ENCODE measurements at places on chromosomes 6 and 20.

DNA sequence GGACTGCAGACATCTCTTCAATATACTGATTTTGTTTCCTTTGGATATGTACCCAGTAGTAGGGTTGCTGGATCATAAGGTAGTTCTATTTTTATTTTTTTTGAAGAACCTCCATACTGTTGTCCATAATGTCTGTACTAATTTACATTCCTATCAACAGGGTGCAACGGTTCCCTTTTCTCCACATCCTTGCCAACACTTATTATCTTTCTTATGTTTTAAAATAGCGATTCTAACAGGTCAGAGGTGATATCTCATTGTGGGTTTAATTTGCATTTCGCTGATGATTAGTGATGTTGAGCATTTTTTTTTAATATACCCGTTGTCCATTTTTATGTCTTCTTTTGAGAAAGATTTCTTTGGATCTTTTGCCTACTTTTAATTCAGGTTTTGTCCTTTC, 2.0 kb upstream of the TP53RK start:
- H3K4me1 ChIP-seq, result peaks cover 24% of the 10 kb centered on the region
- H3K4me3 ChIP-seq, result no peak overlapping the region
- no peaks in the 10 kb centered on the region for H3K27me3 ChIP-seq
- H3K27ac ChIP-seq, result no peak overlapping the region

GRCh38 chr6:90370493-90370959, 73.9 kb upstream of the BACH2 start:
- H3K4me1 ChIP-seq, result peaks cover 5% of the 10 kb centered on the region
- no peak for DNase-seq
- no peak overlapping the region for H3K4me3 ChIP-seq
- H3K27ac ChIP-seq, result no peak overlapping the region
- H3K36me3 ChIP-seq, result no peaks in the 10 kb centered on the region
- H3K27me3 ChIP-seq, result no peaks in the 10 kb centered on the region

DNA sequence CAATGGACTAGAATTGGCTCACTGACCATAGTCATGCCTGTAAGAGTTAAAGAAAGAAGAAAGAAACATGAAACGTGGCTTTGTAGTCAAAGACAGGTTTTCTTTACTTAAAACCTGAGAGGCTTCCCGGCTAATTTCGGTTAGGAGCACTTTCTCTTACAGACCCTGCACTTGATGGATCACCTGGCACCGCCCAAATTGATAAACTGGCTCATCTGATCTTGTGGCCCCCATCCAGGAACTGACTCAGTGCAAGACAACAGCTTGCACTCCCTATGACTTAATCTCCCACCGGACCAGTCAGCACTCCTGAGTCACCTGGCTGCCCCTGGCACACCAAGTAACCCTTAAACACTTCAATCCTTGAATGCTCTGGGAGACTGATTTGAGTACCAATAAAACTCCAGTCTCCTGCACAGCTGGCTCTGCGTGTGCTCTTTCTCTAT, 12.3 kb downstream of the TMEM14B start:
- H3K4me3 ChIP-seq, result no peak overlapping the region
- no peaks in the 10 kb centered on the region for H3K4me1 ChIP-seq
- H3K36me3 ChIP-seq, result peaks cover 15% of the 10 kb centered on the region
- H3K27me3 ChIP-seq, result no peaks in the 10 kb centered on the region
- DNase-seq, result no peak

- H3K4me3 ChIP-seq, result no peak overlapping the region
- DNase-seq, result no peak
- no peak overlapping the region for H3K27ac ChIP-seq
- H3K36me3 ChIP-seq, result no peaks in the 10 kb centered on the region
- no peaks in the 10 kb centered on the region for H3K27me3 ChIP-seq
Measured at GRCh38 chr6:127686084-127686483, 109.1 kb downstream of the C6orf58 start.

DNA sequence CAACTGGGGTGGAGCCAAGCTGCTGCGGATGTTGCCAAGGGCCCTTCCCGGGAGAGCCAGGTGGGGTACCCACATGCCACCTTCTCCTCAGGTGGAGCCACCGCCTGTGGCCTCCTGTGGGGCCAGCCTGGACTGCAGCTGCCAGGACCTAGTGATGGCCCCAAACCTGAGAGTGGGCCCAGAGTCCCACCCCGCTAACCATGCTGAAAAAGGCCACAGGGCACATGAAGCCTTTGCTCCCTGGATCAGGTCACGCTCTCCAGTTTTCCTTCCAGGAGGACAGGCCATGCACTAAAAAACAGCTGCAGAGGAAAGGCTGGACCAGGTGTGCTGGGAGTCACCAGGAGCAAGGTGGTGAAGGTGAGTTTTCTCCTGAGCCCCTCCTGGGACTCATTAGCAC, 73.9 kb upstream of the SLC22A16 start:
- H3K27ac ChIP-seq, result no peak overlapping the region
- H3K4me3 ChIP-seq, result no peak overlapping the region
- no peak for DNase-seq
- H3K4me1 ChIP-seq, result no peaks in the 10 kb centered on the region
- H3K36me3 ChIP-seq, result no peaks in the 10 kb centered on the region

GRCh38 chr6:113095841-113096240, 748.7 kb downstream of the RFPL4B start:
- no peak overlapping the region for H3K4me3 ChIP-seq
- H3K4me1 ChIP-seq, result no peaks in the 10 kb centered on the region
- H3K27me3 ChIP-seq, result no peaks in the 10 kb centered on the region
- no peak overlapping the region for H3K27ac ChIP-seq

- DNase-seq, result no peak
- H3K27me3 ChIP-seq, result no peaks in the 10 kb centered on the region
- H3K36me3 ChIP-seq, result no peaks in the 10 kb centered on the region
- H3K27ac ChIP-seq, result no peak overlapping the region
- H3K4me3 ChIP-seq, result no peak overlapping the region
Measured at GRCh38 chr6:105886814-105887544, 199.2 kb upstream of the PRDM1 start.

DNA sequence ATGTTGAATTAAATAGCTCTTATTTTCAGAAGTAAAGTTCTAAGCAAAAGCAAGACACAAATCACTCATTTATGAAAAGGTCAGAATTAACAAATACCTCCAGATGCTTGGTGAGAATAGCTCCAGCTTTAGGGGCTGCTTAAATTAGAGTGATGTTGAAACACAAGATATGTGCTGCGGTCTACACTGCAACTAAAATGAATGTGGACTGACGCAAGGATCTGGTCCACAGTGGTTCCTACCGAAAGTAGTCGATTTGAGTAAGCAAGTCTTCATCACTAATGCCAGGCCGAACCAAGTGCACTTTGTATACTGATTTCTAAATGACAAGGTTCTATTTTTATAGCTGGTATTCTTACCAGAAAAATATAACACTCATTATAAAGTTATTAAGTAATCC, 96.3 kb downstream of the PRDM1 start:
- no peaks in the 10 kb centered on the region for H3K36me3 ChIP-seq
- no peak overlapping the region for H3K27ac ChIP-seq
- H3K27me3 ChIP-seq, result no peaks in the 10 kb centered on the region
- H3K4me1 ChIP-seq, result no peaks in the 10 kb centered on the region

DNA sequence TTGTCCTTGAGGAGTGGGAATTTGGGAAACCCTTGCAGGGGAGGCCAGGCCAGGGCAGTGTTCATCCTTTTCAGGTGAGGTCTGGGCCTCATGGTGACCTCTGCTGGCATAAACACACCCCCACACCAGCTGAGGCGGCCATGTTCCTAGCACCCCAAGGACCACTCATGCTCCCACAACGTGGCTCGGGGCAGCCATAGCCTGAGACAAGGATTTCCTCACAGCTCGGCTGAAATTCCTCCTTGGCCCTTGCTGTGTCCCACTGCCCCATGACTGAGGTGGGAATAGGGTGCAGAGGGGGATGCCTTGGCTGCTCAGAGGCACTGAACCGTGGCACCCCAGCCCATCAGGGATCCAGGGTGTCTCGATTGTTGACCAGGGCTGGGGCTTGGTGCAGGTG, 27.3 kb upstream of the SPDEF start:
- H3K4me1 ChIP-seq, result no peaks in the 10 kb centered on the region
- H3K4me3 ChIP-seq, result no peak overlapping the region
- no peak overlapping the region for H3K27ac ChIP-seq
- H3K27me3 ChIP-seq, result no peaks in the 10 kb centered on the region
- DNase-seq, result no peak

DNA sequence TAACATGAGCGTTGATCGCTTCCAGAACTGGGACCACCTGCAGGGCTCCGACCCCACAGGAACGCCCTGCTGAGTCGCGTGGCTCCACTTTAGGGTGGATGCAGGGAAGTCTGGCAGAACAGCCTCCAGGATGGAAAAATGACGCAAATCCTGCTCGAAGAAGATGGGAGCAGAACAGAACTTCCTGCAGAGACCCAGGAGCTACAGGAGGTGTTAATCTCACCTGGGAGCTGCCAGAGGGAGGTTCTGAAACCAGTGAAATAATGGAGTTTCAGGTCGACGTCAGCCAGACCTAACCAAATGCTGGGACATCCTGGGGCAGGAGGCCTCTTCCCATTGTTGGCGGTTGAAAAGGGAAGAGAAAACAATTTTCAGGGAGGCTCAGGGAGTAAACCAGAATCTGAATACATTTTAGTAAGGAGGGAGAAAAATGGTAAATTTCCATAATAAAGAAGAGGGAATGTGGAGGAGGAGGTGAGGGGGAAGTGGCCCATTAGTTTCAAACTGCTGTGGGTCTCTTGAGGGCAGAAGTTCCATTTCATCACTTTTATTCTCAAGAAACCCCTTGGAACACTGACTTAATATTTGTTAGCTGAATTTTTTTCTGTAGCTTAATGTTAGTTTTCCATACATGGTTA, 558.4 kb upstream of the CDH4 start:
- H3K27me3 ChIP-seq, result no peaks in the 10 kb centered on the region
- no peak overlapping the region for H3K4me3 ChIP-seq
- no peaks in the 10 kb centered on the region for H3K4me1 ChIP-seq
- H3K36me3 ChIP-seq, result no peaks in the 10 kb centered on the region
- peak; percentile 33 for DNase-seq

GRCh38 chr6:137512757-137513605, 18.8 kb upstream of the OLIG3 start:
- no peaks in the 10 kb centered on the region for H3K36me3 ChIP-seq
- H3K4me3 ChIP-seq, result no peak overlapping the region
- no peak overlapping the region for H3K27ac ChIP-seq
- no peaks in the 10 kb centered on the region for H3K4me1 ChIP-seq
- no peaks in the 10 kb centered on the region for H3K27me3 ChIP-seq

DNA sequence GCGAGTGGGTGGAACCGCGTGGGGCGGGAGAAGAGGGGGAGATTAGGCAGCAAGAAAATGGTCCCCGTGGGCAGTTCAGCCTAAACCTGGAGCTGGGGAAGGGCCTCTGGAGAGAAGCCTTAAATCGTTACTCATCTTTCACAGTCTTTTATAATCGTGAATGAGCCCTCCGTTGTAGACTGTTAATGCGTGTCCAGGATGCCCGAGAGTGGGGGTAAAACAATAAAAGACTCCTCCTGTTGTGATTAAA, 11.0 kb upstream of the ELOVL5 start:
- H3K27me3 ChIP-seq, result no peaks in the 10 kb centered on the region
- DNase-seq, result no peak
- H3K4me3 ChIP-seq, result peak overlapping the region; percentile 25
- H3K4me1 ChIP-seq, result peaks cover 27% of the 10 kb centered on the region
- no peaks in the 10 kb centered on the region for H3K36me3 ChIP-seq

- no peaks in the 10 kb centered on the region for H3K27me3 ChIP-seq
- H3K36me3 ChIP-seq, result no peaks in the 10 kb centered on the region
- no peak for DNase-seq
- H3K4me3 ChIP-seq, result no peak overlapping the region
- peaks cover 28% of the 10 kb centered on the region for H3K4me1 ChIP-seq
Measured at GRCh38 chr6:90222008-90222407, 74.6 kb downstream of the BACH2 start.

DNA sequence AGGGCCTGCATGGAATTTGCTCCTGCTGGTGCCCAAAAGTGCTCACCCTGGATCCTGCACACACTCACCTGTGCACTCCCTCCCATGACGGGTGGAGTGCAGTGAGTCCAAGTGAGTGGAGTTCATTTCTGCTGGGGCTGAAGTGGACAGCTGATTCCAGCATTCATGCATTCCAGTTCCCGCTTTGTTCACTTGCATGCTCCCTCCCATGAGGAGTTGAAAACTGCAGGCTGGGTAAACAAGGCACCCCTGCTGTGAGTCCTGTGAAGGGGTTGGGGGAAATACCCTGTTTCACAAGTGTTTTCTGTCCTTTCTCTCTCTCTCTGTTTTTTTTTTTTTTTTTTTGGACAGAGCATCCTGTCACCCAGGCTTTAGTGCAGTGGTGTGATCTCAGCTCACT, 454.1 kb upstream of the NOX3 start:
- H3K27me3 ChIP-seq, result no peaks in the 10 kb centered on the region
- DNase-seq, result no peak
- H3K4me1 ChIP-seq, result no peaks in the 10 kb centered on the region
- no peak overlapping the region for H3K27ac ChIP-seq
- H3K36me3 ChIP-seq, result no peaks in the 10 kb centered on the region

DNA sequence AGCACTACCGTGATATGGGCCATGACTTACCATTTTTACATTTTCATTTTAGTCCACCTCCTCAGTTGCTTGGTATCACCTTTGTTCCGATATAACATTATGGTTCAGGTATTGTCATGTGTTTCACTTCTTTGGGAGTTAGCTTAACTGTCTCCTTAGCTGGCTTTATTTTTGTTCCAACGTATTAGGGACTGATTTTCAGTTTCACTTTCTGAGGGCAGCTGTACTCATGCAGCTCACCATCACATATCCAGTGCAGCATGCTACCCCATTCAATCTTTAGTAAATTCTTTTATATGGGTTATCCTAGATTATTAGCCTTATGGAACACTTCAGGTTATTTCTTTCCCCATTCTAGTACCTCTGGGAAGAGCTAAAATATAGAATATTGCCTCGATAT, 362.2 kb upstream of the IRAK1BP1 start:
- H3K36me3 ChIP-seq, result no peaks in the 10 kb centered on the region
- H3K27ac ChIP-seq, result no peak overlapping the region

DNA sequence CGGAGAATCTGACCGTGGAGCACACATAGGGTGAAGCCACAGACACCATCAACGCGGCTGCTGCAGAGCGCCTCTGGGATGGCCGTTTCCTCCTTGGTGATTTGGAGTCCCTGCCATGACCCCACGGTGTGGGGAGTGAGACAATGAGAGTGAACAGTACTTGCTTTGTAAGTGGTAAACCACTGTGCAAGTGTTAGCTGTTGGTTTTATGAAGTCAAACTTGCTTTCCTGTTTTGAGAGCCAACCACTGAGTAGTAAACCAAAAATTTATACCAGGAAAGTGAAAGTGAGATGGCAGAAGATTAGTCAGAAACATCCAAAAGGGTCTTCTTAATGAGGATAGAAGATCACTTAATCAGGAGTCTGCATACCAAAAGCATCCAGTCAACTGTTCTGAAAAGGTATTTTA, 160.7 kb downstream of the FOXC1 start:
- H3K4me1 ChIP-seq, result peaks cover 3% of the 10 kb centered on the region
- H3K27me3 ChIP-seq, result no peaks in the 10 kb centered on the region
- no peak overlapping the region for H3K4me3 ChIP-seq
- H3K27ac ChIP-seq, result no peak overlapping the region
- no peak for DNase-seq

GRCh38 chr6:142296975-142297604, 4.7 kb upstream of the ADGRG6 start:
- H3K4me1 ChIP-seq, result peaks cover 6% of the 10 kb centered on the region
- H3K36me3 ChIP-seq, result no peaks in the 10 kb centered on the region
- no peaks in the 10 kb centered on the region for H3K27me3 ChIP-seq
- H3K27ac ChIP-seq, result no peak overlapping the region

GRCh38 chr6:119129968-119130484, 51.6 kb upstream of the FAM184A start:
- peaks cover 15% of the 10 kb centered on the region for H3K4me1 ChIP-seq
- peak overlapping the region; percentile 49 for H3K27ac ChIP-seq
- no peaks in the 10 kb centered on the region for H3K36me3 ChIP-seq
- no peak overlapping the region for H3K4me3 ChIP-seq

All from upper lobe of left lung (tissue), 6 donors.